ENCODE measurements at places on chromosomes 1 and 21.

GRCh38 chr1:22629886-22630285, 6.5 kb upstream of the C1QA start:
- DNase-seq = no peak

DNA sequence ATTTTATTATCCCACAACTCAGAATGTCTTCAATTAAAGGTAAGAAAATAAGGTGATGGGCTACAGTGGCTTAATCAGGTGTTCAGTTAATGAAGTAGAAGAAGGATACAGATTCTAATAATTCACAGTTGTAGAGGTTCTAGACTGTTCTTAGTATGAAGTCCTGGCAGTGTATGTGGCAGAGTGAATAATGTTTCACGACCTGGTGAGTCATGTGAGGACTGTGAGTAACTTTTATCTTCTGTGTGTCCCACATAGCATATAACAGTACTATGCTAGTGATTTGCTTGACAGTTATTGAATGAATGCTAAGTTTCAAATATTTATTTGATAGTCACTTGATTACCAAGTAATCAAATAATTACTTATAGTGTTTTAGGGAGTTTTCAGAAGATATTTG, 20.0 kb downstream of the SLC16A4 start:
- DNase-seq = no peak

GRCh38 chr1:93352376-93352775, 6.7 kb downstream of the DR1 start:
- no peak for DNase-seq

- DNase-seq = no peak
Observed at GRCh38 chr1:240169188-240169587, 77.5 kb downstream of the FMN2 start.

DNA sequence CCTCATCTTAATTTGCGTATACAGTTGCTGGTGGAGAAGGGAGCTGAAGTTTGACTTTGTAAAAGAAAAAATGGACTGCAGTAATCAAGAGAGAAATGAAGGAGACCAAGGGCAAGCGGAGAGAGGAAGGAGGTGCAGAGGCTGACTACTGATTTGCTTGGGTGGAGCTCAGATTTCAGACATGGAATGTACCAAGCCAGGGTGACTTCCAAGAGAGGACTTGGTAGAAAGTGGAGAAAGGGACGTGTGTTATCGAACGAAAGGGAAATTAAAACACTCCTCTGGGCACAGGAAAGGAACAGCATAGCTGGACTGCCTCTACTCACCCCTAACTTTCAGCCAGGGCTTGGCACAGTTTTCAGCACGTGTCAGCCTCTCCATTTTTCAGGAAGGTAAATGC, 15.1 kb upstream of the HEATR1 start:
- DNase-seq = no peak

- no peak for DNase-seq
Observed at GRCh38 chr1:245901565-245901964, 605.5 kb downstream of the SMYD3 start.

GRCh38 chr1:172460177-172460576, 16.3 kb upstream of the PIGC start:
- no peak for DNase-seq

DNA sequence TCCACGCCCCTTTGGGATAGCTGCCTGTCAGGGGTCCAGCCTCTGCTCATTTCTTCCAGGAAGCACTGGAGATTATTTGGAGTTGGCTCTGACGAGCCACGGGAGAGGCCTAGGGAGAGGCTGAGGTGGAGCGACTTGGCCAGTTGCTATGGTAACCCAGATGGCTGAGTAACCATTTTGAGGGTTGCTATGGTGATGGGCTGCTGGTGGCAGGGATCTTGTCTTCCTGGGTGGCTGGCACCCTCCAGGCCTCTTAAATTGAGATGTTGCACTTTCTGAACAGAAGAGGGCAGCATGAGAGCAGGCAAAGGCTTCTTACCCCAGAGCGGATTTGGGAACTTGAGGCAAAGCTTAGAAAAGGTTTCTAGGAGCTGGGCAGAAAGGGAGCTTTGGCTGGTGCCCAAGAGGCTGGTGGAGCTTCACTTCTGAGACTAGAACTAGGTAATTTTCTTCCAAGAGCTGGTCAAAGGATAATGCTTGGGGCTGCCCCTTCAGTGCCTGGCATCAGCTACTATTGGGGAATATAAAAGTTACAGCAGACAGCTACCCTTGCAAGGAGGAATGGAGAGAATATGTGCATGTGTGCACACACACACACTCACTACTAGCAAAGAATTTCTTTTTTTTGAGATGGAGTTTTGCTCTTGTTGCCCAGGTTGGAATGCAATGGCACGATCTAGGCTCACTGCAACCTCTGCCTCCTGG, 72.5 kb downstream of the NDUFS5 start:
- peak; percentile 100 for DNase-seq

DNA sequence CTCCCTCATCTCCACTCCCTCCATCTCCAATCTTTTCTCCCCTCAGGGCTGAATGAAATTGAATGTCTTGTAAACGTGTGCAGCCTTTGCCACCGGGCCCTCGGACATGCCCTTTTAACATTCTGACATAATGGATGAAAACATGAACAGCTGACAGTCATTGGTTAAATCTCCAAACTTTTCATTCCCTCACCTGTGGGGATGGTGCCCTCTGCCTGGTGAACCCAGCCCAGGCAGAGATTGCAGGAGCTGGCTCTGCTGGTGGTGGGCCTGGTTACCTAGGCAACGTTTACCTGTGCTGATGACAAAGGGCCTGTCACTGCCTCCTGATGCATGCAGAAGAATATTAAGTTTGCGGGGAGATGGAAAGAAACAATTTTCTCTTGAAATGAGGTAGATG, 21.3 kb downstream of the ST6GALNAC3 start:
- DNase-seq = no peak

- DNase-seq = no peak
Observed at GRCh38 chr1:86750530-86750929, 46.2 kb downstream of the SH3GLB1 start.

- no peak for DNase-seq
Observed at GRCh38 chr1:32695098-32695904, 7.3 kb downstream of the SYNC start.

GRCh38 chr1:115706587-115707425, 61.7 kb downstream of the CASQ2 start:
- peak; percentile 50 for DNase-seq

GRCh38 chr1:116453906-116454305, 80.9 kb downstream of the ATP1A1 start:
- no peak for DNase-seq

GRCh38 chr1:8586438-8586837, 231.0 kb downstream of the RERE start:
- no peak for DNase-seq

DNA sequence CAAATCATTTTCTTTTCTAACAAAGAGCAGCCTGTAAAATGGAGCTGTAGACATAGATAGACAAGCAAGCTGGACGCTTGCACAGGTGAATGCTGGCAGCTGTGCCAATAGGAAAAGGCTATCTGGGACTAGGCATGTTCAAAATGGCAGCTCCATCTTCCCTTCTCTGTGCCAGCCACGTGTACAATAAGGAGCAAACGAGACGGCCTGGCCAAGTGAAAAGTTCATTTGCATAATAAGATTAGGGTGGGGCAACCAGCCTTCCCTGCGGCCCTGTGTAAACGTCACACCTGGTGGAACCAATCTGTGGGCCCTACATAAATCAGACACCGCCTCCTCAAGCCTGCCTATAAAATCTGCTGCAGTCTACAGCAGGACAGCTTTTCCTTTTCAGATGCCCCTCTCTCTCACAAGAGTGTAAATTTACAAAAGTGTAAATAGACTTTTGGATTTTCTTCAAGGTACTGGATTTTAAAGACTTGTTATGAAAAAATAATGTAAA, 16.6 kb upstream of the EDEM3 start:
- no peak for DNase-seq

- DNase-seq = no peak
Observed at GRCh38 chr1:193700710-193701355, 514.4 kb upstream of the B3GALT2 start.

DNA sequence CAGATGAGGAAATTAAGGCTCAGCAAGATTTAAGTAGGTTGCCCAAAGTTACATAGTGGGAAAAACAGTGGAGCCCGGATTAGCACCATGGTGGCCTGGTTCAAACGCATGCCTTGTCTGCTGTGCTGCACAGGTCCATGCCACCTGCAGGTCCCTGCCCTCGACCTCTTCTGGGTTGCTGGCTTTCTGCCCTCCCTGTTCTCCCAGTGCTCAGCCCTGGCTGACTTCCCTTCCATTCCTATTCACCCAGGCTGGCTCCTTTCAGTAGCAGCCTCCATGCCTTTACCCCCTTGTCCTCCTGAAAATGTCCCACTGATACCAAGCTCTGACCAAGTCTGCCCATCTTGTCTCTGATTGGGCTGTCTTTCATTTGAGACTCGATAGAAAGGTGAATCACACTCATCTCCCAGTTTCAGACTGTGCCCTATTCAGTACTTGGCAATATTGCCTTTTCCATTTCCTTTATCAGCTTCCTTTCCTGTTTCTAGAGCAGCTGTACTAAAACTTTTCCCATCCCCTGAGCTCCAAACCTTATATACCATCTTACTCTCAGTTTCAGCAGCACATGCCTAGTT, 75.8 kb downstream of the ST3GAL3 start:
- DNase-seq = no peak

DNA sequence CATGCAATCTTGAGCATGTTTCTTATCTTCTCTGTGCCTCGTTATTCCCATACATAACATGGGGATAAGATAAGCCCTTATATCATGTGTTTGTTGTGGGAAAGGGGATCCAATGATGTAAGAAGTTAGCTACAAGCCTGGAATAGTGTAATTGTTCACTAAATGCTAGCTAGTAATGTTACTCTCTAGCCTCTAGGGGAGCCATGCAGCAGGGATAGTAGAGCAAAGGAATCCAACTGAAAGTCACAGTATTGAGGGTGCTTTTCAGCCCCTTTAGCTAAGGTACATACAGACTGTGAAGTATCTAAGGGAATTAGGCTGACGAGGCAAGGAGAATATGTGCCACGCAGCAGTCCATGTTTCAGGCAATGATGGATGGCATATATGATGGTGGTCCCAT, 46.9 kb downstream of the IL23R start:
- no peak for DNase-seq

GRCh38 chr1:239091537-239091936, 294.8 kb upstream of the CHRM3 start:
- no peak for DNase-seq

DNA sequence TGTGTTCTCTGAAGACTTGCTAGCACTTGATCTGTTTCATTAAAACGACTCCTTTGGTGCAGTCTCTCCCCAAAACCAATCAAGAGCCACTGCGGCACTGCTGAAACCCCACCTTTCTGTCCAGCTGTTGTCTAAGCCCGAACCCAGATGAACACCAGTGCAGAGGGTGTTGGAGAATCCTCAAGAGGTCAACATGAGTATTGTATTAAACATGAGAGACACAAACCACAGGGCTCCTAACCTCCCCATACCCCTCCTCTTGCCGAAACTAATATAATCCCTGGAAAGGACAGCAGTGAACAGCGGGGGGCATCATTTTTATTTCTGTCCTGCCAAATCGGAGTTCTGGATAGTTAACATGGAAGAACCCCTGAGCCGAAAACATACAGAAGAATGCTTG, 333.9 kb downstream of the CAMTA1 start:
- DNase-seq = no peak

GRCh38 chr1:200166411-200166810, 138.9 kb downstream of the NR5A2 start:
- no peak for DNase-seq

GRCh38 chr1:214833178-214833756, 230.3 kb downstream of the CENPF start:
- DNase-seq = no peak

- DNase-seq = no peak
Observed at GRCh38 chr1:98669355-98670296, 8.1 kb downstream of the SNX7 start.

- no peak for DNase-seq
Observed at GRCh38 chr1:185397183-185397582, 80.1 kb upstream of the IVNS1ABP start.

GRCh38 chr1:22673486-22674409, 20.7 kb downstream of the C1QB start:
- DNase-seq = peak; percentile 12

DNA sequence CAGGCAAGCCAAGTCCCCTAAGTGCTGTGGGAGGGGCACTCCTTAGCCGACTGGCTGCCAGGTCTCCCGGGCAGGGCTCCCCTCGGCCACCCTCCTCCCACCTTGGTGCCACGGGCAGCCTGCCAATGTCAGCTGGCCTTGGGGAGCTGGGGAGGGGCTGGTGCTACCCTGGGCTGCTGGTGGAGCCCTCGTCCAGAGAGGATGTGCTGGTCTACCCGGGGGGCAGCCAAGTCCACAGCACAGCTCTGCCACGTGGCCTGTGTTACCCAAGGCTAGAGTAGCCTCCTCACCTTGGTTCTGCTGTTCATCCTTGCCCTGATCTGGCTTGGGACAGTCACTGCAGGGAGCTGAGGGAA, 42.9 kb downstream of the CRYAA start:
- DNase-seq = no peak

GRCh38 chr1:214379236-214379970, 98.4 kb downstream of the SMYD2 start:
- DNase-seq = no peak

GRCh38 chr1:225825607-225826007, 15.7 kb downstream of the EPHX1 start:
- peak; percentile 59 for DNase-seq

- DNase-seq = no peak
Observed at GRCh38 chr21:35077975-35078374, 28.9 kb upstream of the RUNX1 start.

- DNase-seq = no peak
Observed at GRCh38 chr21:17783481-17784179, 35.5 kb downstream of the C21orf91 start.

DNA sequence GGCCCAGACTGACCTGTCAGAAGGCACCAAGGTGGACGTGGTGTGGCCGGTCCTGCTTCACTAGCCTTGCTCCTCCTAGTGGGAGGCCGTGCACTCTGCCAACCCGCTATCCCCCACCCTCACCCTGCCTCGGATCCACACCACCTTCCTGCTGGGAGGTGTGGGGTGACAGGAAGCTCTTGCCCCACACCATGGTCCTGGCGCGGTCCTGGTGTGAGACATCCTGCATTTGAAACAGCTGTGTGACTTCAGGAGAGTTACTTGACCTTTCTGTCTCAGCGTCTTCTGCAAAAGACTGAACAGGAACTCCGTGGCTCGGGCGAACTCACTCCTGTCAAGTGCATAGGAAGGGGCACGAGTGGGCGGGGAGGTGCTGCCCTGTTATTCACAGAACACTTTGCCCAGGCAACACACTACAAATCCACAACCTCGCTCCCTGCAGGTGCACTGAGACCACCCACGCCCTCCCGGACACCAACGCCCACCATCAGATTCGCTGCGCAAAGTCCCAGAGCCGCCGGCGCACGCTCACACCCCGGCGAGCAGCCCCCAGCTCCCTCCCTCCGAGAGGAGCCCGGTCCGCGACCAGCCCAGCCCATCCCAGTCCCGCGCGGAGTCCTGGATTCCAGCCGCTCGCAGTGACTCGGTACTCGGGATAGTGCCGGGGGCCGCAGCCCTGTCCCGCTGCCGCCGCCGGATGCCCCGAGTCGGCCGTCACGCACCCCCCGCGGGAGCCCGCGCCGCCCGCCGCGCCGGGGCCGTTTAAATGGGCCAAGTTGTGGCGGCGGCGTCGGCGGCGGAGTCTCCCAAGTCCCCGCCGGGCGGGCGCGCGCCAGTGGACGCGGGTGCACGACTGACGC, at the start of gene SAMD11:
Gene SAMD11 (plus strand): TSS at position 793 of the 860 bp plus-strand sequence. CDS start 509 bp downstream, outside the sequence.
- no peak for DNase-seq
